CD4-positive, alpha-beta T cell treated with Interleukin-2 at 100 ng/mL for 4 hours (primary cell): ENCODE measurements at places on chromosomes 7 and 10.
A peak's percentile ranks its signal among the peaks of the same experiment; 100 is the strongest.

GRCh38 chr10:122089311-122090017, 100.5 kb downstream of the TACC2 start:
- DNase-seq, result no peak

GRCh38 chr7:114708646-114709045, 213.2 kb upstream of the MDFIC start:
- DNase-seq, result no peak

DNA sequence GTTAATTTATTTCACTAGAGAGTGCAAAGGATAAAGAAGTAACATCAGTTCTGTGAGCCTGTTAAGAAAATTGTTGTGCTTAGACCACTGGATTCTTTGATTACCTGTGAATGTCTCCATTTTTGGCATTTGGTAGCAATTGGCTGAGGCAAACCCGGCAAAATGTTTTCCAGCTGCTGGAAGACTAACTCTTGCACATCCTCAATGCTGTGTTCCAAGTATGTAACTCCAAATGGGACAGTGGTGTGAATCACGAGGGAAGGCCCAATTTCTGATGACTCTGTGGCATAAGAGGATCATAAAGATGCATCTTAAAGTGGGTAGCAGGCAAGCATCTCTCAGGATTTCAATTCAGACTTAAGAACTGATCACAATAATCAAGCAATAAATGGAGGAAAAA, 268.8 kb downstream of the RNLS start:
- DNase-seq, result no peak

GRCh38 chr10:33032654-33033151, 74.7 kb upstream of the ITGB1 start:
- DNase-seq, result peak; percentile 40
